ENCODE measurements at places on chromosomes 13 and 19.

DNA sequence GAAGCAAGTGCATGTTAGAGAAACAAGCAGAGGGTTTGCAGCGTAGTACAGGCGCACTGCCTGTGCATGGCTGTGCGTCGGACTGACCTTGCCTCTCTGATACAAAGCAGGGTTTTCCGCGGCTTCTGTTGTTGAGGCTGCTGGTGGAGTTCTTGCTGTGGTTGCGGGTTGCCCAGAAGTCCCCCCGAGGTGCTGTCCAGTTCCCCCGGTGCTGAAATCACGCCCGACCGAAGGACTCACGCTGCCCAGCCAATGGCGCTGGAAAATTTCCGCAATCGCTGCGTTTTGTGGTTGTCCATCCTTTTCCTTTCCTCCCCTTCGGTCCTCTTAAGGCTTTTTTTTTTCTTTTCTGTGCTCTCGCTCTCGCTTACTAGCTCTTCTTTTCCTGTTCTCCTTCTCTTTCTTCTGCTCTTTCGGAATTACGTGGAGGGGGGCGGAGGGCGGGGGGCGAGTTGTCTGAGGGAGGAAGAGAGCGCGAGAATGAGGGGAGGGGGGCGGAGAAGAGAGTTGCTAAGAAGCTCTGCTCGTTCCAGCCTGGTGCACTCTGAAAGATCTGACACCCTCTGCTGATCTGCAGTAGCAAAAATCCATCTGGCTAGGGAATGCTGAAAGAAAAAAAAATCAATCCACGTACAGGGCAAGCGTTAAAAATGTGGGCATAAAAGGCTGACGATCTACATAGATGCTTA, at the start of gene SLITRK1:
Gene SLITRK1 (minus strand): TSS at position 558 of the 689 bp plus-strand sequence. CDS start 967 bp downstream, outside the sequence.
- no peak for DNase-seq

DNA sequence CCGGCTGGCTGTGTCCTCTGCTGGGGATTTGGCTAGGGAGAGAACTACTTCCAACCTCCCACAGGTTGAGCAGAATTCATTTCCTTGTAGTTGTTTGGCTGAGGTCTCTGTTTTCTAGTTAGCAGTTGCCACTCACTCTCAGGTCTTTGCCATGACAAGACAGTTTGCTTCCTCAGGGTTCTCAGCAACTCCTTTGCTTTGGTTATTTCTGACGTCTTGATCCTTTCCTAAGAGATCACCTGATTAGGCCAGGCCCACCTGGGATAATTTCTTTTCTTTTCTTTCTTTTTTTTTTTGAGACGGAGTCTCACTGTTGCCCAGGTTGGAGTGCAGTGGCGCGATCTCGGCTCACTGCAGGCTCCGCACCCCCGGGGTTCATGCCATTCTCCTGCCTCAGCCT, 9.4 kb upstream of the CACNG8 start:
- no peak for DNase-seq

- no peak for DNase-seq
Measured at GRCh38 chr13:110929104-110929777, 14.4 kb upstream of the ANKRD10 start.

- no peak for DNase-seq
Measured at GRCh38 chr19:41566001-41566400, 10.0 kb upstream of the CEACAM21 start.

DNA sequence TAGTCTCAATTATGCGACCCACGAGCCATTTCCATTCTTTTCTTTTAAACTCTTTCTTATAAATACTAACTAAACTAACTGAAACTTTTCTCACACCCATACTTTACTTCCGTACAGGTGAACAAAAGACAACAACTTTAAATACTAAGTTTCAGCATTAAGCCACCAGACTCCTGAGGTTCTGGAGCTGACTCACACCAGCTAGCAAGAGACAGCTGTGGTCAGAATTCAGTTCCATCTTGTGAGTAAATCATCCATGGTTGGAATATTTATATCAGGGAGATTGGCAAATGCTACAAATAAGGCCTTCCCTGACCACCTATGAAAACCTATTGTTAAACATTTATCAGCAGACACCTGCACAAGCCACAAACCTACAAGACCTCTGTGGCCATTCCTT, 897.0 kb downstream of the EFNB2 start:
- peak; percentile 14 for DNase-seq

Data from non-pigmented ciliary epithelial cell (primary cell).